ENCODE measurements at places on chromosomes 1 and 21. TPM values are rescaled to one million over a fixed set of nuclear protein-coding genes. Genes with fewer than 3 reads are reported as not detected.

The ARID4B gene
- 22.5 TPM for polyA plus RNA-seq

The UQCRH gene
- polyA plus RNA-seq, result 280 TPM

The SPRR2E gene
- not detected for polyA plus RNA-seq

The TRNP1 gene
- not detected for polyA plus RNA-seq

The GSTM5 gene
- polyA plus RNA-seq, result not detected

The TCP10L gene
- polyA plus RNA-seq, result 0.47 TPM

The SERTAD4 gene
- polyA plus RNA-seq, result not detected

The NOC2L gene
- 50.8 TPM for polyA plus RNA-seq

The VHLL gene
- polyA plus RNA-seq, result not detected

The TMEM125 gene
- not detected for polyA plus RNA-seq

The SELENBP1 gene
- polyA plus RNA-seq, result not detected

The TPTE gene
- not detected for polyA plus RNA-seq

The OVAAL gene
- polyA plus RNA-seq, result not detected

The ANKRD35 gene
- not detected for polyA plus RNA-seq

The CHI3L2 gene
- 42.6 TPM for polyA plus RNA-seq

The LAPTM5 gene
- polyA plus RNA-seq, result 1,449 TPM

The LRRC38 gene
- not detected for polyA plus RNA-seq

The KCNN3 gene
- polyA plus RNA-seq, result not detected

The LHX8 gene
- polyA plus RNA-seq, result not detected

All from naive B cell (primary cell).